ENCODE measurements at places on chromosomes 2 and 18. TPM values are rescaled to one million over a fixed set of nuclear protein-coding genes. Genes with fewer than 3 reads are reported as not detected.

The COX7A2L gene
- 73.2 TPM for total RNA-seq

The GFPT1 gene
- 18.7 TPM for total RNA-seq

The SNTG2 gene
- 2.0 TPM for total RNA-seq

The SERPINB4 gene
- not detected for total RNA-seq

The MBD2 gene
- 83.8 TPM for total RNA-seq

- no peak overlapping the region for H3K4me3 ChIP-seq
- no peak for DNase-seq
- H3K4me1 ChIP-seq: no peaks in the 10 kb centered on the region
- no peak overlapping the region for H3K27ac ChIP-seq
- H3K36me3 ChIP-seq: no peaks in the 10 kb centered on the region
Observed at GRCh38 chr2:5472673-5473072, 219.5 kb upstream of the SOX11 start.

- no peaks in the 10 kb centered on the region for H3K36me3 ChIP-seq
- no peaks in the 10 kb centered on the region for H3K4me1 ChIP-seq
- H3K4me3 ChIP-seq: no peak overlapping the region
- no peak for DNase-seq
Observed at GRCh38 chr2:31014516-31014915, 123.7 kb downstream of the GALNT14 start.

DNA sequence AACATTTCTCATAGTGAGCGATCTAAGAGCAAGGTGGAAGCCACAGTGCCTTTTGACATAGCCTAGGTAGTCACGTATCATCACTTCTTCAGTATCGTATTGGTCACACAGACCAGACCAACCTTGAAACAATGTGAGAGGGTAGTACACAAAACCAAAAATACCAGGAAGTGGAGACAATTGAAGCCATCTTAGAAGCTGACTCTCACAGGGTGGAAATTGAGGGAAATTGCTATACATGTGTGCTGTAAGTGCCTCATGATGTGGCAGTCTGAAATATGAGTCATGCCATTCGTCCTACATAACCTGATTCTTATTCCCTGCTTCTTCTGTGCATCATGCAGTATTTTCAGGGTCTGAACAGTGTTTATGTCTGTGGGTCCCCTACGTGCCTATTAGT, 62.3 kb upstream of the STON1 start:
- peaks cover 11% of the 10 kb centered on the region for H3K36me3 ChIP-seq
- no peaks in the 10 kb centered on the region for H3K27me3 ChIP-seq
- H3K4me1 ChIP-seq: no peaks in the 10 kb centered on the region
- DNase-seq: no peak
- no peak overlapping the region for H3K4me3 ChIP-seq

GRCh38 chr2:144592500-144593256, 72.8 kb upstream of the ZEB2 start:
- H3K27ac ChIP-seq: no peak overlapping the region
- peaks cover 2% of the 10 kb centered on the region for H3K4me1 ChIP-seq
- no peaks in the 10 kb centered on the region for H3K27me3 ChIP-seq
- no peak overlapping the region for H3K4me3 ChIP-seq

GRCh38 chr2:30986231-30986580, 152.0 kb downstream of the GALNT14 start:
- H3K27me3 ChIP-seq: peaks cover 8% of the 10 kb centered on the region
- no peaks in the 10 kb centered on the region for H3K36me3 ChIP-seq
- H3K27ac ChIP-seq: no peak overlapping the region
- H3K4me3 ChIP-seq: no peak overlapping the region
- DNase-seq: no peak
- no peaks in the 10 kb centered on the region for H3K4me1 ChIP-seq

GRCh38 chr2:186493564-186494085, 7.6 kb downstream of the ZC3H15 start:
- H3K4me3 ChIP-seq: no peak overlapping the region
- no peak overlapping the region for H3K27ac ChIP-seq
- H3K27me3 ChIP-seq: no peaks in the 10 kb centered on the region
- H3K4me1 ChIP-seq: peaks cover 7% of the 10 kb centered on the region

- no peaks in the 10 kb centered on the region for H3K4me1 ChIP-seq
- H3K4me3 ChIP-seq: no peak overlapping the region
- DNase-seq: no peak
- H3K27ac ChIP-seq: no peak overlapping the region
- H3K36me3 ChIP-seq: no peaks in the 10 kb centered on the region
Observed at GRCh38 chr18:3972291-3972930, 482.7 kb downstream of the DLGAP1 start.

DNA sequence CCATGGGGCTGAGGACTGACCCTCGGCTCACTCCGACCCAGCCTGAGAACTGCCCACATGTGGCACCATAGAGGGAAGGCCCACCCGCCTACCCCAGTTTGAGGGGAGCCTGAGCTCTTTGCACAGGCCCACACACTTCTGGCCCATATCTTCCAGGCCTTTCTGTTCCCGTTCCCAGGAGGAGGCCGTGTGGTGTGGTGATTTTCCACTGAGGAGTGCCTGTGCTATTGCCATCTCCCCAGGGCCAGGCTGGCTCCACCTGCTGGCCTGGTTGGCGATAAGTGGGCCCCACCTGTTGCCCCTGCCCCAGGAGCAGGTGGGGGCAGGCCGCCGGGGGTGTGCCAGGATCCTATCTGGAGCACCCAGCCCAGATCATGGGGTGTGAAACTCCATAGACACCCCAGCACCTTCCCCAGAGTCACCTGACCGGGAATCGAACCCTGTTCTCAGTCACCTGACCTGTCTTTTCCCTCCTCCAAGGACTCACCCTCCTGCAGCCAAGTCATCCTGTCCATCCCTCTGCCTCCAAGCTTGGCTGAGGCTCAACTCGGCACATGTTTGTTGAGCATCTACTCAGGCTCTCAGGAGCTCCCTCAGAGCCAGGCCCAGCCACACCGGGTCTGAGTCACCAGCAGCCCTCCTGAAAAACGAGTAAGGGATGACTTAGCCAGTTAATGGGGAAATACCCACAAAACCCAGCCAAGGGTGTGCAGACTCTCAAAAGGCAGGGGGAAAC, 120.1 kb downstream of the CYP26B1 start:
- H3K4me1 ChIP-seq: no peaks in the 10 kb centered on the region
- no peaks in the 10 kb centered on the region for H3K36me3 ChIP-seq
- DNase-seq: no peak
- no peak overlapping the region for H3K27ac ChIP-seq
- no peaks in the 10 kb centered on the region for H3K27me3 ChIP-seq
